ENCODE measurements at places on chromosomes 6 and 20.

DNA sequence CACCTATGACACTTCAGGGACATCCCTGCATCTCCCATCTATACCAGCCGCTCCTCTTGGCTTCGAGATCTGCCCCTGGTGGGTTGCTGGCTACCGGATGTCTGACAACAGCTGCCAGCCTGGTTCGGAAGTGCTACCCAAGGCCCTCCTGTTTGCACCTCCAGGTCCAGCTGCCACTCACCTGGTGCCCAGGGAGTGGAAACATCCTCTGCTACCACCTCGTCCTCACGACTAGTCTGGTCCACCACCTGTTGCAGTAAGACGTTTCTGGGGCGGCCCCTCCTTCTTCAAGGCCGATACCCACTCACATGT lies 8.3 kb upstream of the PCMTD2 start:
- DNase-seq, result no peak

DNA sequence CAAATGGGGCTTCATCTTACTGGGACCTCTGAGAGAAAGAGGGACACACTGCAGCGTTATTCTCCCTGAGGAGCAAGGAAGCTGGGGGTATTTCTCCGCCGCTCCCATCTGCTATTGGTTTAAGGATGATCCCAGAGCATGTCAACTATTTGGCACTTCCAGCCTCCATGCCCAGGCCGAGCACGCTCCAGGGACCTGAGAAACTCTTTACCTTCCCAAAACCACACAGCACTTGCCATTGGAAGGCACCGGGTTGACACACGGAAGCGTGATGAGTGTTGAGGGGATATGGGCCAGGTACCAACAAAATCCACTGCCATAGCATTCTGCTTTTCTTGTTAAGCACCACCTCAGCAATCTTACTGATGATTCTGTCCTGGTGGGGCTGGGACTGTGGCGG lies 92.4 kb upstream of the SLC24A3 start:
- DNase-seq, result no peak

- no peak for DNase-seq
These were observed 89.9 kb downstream of the KCNQ5 start for GRCh38 chr6:72711731-72712130.

GRCh38 chr20:25219365-25219764 lies 23.9 kb downstream of the ENTPD6 start:
- DNase-seq, result no peak

DNA sequence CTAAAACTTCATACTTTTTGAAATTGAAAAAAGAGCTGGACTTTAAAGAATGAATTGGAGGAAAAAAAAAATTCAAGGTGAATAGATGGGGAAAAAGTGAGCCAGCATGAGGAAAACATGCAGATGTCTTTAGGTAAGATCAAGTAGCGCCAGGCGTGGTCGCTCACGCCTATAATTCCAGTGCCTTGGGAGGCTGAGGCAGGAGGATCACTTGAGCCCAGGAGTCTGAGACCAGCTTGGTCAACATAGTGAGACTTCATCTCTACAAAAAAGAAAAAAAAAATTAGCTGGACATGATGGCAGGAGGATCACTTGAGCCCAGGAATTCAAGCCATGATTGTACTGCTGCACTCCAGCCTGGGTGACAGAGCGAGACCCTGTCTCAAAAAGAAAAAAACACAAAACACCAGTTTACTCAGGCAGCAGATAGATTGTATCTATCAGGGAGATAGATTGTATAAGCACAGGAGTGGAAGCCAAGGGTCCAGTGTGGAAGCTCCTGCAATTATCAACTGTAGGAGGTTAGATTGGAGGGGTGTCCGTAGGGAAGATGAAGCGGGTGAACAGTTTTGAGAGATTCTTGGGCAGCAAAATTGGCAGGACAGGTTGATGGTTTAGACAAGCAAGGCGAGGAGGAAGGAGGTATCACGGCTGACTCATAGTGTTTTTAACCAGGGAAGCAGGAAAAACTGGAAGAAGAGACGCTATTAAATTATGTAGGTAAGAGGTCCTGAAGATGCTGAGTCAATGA lies 97.6 kb upstream of the ZNF217 start:
- DNase-seq, result peak; percentile 44

DNA sequence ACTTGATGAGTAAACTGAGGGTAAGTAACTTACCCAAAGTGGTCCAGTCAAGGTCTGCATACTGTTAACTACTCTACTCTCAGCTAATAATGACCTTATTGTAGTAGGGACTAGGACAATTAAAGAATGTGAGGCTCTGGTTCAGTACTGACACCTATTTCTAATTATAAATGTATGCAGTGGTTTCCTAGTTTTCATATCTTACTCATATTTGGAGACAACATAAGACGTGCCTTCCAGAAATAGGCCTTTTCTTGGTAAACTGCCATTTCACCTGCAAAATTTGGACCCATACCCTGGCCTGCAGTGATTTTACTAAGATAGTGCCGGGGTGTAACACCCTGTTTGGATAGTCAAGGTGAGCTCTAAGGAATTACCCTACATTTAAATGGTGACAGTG lies 24.7 kb downstream of the GJA1 start:
- no peak for DNase-seq

GRCh38 chr20:50855498-50856474 lies 60.9 kb downstream of the BCAS4 start:
- peak; percentile 25 for DNase-seq

- DNase-seq, result no peak
These were observed 530.1 kb upstream of the NOX3 start for GRCh38 chr6:155985660-155986138.

- peak; percentile 31 for DNase-seq
These were observed 48.5 kb downstream of the PYGB start for GRCh38 chr20:25296094-25297093.

DNA sequence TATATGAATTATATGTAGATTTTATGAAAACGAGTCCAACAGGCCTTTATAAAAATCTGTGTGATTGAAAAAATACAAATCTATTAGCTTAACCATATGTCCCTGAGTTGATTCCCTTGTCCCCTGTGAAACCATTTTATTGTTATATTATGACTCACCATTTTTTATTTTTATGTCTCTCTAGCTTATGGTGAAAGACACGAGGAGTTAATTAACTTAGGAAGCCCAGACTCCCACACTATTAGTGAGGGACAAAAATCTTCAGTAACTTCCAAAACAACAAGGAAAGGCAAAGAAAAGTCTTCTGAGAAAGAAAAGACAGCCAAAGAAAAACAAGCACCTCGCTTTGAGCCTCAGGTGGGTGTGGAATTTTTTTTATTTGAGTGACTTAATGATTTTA lies 183.1 kb downstream of the ADGB start:
- DNase-seq, result no peak

DNA sequence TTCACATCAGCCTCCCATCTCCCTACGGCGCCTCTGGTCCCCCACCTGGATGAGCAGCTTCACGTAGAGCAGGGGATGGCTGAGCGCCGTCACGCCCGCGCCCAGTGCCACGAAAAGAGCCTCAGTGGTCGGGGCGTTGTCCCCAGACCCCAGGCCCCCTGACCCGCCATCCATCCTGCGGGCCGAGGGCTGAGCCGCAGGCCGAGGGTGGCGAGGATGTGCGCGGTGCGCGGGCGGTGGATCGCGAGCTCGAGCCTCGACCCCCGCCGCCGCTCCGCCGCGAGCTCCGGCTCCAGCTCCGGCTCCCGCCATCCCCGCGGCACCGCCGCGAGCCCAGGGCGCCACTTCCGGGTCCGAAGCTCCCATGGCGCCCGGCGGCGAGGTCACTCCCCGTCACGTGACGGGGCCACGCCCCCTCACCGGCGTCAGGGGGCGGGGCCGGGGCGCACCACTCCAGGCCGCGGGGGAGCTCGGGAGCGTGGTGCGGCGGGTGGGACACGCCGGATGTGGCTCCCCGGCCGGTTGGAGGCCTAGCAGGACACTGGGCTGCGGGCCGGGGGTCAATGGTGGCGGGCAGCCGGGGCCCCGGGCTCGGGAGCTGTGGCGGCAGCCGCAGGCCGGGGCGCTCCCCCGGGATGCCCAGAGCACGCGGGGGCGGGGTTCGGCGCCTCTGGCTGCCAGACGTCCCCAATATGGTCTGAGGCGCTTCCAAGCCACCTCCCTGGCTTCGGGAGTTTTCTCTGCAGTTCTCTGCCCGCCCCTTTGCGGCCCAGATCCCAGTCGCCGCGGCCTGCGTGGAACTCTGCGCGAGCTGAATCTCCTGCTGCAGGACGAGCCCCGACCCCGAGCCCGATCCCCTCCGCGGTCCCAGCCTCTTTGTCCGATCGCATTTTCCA lies at the start of gene MTCH1:
Gene MTCH1, minus strand, starts transcription at position 389 of the 896 bp plus-strand sequence. Its CDS starts 23 bp downstream, at position 366.
- DNase-seq, result peak; percentile 91

GRCh38 chr6:155418017-155418761 lies 37.5 kb downstream of the NOX3 start:
- peak; percentile 5 for DNase-seq

DNA sequence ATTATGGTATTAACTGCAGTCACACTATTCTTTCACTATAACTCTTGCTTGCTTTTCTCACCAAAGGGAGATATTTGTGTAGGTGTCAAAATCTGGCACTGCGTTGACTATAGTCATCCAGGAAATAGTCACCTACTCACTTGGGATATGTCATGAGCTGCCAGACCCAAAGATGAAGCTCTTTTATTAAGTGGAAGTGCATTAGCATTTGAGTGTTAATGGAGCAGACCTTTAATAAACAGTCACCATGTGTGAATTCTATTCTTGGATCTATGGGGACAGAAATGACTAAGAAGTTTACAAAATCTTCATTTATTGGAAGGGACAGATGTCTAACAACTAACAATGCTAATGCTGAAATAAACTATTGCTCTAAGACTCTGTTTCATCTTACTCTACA lies 130.1 kb upstream of the NEDD9 start:
- no peak for DNase-seq

DNA sequence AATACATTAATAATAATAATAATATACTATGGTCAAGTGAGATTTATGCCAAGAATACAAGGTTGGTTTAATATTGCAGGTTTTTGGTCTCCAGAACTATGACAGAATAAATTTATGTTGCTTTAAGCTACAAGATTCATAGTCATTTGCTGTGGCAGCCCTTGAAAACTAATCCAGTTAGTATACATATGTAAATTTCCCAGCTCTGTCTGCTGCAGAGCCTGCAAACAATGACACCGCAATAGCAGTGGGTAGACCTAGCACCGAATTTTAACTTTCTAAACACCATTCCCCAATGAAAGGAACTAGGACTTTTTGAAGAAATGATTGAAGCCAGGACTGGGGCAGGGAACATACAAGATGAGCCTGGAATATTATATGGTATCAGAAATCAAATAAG lies 647.7 kb upstream of the NRSN1 start:
- no peak for DNase-seq

DNA sequence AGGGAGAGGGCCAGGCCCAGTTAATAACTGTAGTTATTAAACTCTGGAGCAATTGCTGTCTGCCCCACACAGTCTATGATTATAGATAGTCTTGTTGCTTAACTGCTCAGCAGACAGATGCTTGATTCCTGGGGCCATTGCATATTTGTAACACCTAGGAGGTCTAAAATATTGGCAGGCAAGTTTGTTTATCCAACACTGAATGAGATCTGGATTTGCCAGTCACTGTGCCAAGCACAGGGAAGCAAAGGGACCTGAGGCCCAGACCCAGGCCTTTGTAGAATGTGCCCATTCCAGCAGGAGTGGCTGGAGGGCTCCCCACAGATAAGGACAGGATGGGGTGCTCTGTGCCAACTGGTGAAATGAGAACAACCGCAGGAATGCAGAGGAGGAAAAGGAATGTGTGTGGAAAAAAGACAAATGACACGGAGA lies 17.6 kb upstream of the ENTPD6 start:
- DNase-seq, result peak; percentile 75

GRCh38 chr6:148379966-148380713 lies 37.5 kb downstream of the SASH1 start:
- DNase-seq, result no peak

DNA sequence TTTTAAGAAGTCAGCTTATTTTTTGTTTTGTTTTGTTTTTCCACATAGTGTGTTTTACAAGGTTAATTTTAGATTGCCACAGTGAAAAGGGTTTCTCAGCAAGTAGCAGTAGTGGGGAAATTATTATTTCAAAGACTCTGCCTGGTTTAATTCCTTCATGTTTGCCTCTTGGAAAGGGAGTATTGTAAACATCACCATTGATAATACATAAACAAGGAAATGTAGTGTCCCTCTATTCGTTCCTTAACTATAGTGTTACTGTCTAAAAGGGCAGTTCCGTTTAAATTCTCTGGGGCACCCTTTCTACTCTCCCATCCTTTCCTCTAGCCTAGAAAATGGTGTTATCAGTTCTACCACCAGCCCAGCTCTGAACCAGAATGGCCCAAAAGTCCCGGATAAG lies 391.0 kb upstream of the SOX4 start:
- DNase-seq, result no peak

GRCh38 chr6:17998003-17998402 lies 10.6 kb upstream of the KIF13A start:
- no peak for DNase-seq

Data from thyroid gland (tissue), 4 donors.